ENCODE measurements at places on chromosomes 5 and 9.

DNA sequence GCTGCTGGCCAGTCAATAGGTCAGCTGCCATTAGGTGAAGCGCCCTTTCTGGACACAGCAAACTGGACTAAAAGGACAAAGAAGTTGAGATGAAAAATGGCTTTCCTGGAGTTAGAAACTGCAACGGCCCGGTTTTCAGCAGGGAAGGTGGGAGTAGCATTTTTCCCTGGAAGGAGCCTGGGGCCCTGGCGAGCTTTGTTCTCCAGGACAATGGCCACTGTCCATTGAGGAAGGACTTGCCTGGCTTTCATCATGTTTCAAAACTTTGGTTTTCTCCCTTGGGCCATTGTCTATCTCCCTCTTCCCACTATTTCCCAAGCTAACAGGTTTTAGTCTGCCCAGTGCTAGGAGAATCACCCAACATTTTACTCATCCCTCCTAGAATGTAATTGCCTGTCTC is 56.2 kb downstream of the MOCS2 start:
- DNase-seq = no peak

GRCh38 chr9:75121914-75122558 is 33.7 kb downstream of the OSTF1 start:
- no peak for DNase-seq

DNA sequence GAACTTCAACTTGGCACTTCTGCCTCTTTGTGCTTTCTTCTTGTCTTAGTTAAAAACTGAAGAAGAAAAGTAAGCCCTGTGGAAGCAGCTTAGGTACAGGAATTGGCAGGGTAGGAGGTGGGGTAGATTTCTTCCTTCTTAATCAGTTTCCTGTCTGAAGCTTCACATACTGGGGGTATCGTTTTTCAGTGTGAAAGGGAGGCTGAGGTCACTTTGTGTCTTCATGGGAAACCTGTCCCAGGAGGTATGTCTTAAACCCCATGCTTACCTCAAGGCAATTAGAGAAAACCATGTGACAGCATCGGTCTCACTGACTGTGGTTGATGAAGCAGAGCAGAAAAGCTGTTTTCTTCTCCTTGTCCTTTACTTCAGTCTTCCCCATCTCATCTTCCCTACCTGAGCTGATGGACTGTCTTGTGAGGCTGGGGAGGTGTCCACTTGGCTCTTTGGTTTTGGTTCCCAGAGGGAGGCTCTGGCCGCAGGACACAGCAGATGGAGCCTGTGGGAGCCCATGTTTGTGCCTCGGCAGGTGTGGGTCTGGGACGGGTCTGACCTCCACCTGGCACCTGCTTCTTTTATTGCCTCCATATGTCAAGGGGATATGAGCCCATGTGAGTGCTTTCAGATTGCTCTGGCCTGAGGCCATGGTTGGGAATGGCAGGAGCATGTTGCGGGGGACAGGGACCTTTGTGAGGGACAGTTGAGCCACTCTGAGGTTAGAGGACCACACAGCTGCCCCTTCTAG is 47.0 kb downstream of the SH3GL2 start:
- no peak for DNase-seq

- no peak for DNase-seq
Measured at GRCh38 chr5:118919016-118919415, 69.3 kb downstream of the DTWD2 start.

GRCh38 chr9:101427957-101428655 is 7.5 kb downstream of the ALDOB start:
- DNase-seq = no peak

DNA sequence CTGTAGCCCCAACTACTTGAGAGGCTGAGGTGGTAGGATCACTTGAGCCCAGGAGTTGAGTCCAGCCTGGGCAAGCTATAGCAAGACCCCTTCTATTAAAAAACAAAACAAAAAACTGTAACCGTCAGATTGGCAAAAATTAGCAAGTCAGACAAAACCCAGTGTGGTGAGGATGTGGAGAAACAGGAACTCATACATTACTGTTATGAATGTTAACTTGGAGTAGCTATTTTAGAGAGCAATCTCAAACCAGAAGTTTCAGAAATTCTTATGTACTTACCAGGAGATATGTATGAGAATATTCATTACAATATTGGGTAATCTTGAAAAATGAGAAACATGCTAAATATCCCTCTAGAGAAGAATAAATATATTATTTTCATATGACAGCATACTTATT is 120.3 kb downstream of the INVS start:
- DNase-seq = no peak

DNA sequence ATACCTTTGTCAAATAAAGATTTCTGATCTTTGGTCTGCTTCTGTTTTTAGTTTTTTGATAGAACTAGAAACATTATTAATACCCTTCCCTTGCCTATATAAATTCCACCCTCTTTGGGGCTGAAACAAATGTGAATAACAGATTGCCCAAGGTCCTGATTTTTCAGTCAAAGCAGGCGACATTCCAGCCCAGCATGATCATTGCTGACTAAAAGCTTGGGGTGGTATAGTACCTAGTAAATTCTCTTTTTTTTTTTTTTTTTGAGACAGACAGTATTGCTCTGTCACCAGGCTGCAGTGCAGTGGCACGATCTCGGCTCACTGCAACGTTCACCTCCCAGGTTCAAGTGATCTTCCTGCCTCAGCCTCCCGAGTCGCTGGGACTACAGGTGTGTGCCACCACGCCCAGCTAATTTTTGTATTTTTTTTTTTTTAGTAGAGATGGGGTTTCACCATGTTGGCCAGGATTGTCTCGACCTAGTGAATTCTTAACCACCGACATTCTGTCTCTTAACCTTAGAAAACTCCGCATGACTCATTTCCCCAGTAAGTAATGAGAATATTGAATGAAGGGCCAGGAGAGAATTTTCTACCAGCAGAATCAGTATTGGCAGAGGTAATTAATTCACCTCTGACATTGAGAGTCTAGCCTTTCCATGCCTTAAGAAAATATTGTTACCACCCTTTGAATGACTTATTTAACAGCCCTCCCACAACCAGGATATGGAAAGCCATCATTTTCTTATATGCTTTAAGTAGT is 226.4 kb downstream of the GNA14 start:
- DNase-seq = no peak

DNA sequence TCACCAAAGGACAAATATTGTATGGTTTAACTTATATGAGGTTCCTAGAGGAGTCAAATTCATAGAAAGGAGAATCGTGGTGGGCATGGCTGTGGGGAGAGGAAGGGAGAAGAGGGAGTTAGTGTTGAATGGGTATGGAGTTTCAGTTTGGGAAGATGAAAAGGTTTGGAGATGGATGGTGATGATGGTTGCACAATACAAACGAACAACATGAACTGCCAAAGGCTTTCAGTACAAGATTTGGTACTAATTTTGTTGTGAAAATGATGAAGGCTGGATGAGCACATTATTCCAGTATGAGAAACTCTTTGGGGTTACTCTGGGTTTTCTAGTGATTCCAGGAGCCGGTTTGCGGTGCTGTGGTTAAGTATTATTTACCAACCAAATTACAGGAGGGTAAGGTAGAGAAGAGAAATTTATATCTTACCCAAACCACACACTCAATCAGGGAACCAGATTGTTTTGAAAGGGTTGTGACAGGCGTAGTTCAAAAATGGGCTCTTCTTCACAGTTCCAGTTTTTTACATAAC is 112.0 kb upstream of the TBC1D2 start:
- no peak for DNase-seq

DNA sequence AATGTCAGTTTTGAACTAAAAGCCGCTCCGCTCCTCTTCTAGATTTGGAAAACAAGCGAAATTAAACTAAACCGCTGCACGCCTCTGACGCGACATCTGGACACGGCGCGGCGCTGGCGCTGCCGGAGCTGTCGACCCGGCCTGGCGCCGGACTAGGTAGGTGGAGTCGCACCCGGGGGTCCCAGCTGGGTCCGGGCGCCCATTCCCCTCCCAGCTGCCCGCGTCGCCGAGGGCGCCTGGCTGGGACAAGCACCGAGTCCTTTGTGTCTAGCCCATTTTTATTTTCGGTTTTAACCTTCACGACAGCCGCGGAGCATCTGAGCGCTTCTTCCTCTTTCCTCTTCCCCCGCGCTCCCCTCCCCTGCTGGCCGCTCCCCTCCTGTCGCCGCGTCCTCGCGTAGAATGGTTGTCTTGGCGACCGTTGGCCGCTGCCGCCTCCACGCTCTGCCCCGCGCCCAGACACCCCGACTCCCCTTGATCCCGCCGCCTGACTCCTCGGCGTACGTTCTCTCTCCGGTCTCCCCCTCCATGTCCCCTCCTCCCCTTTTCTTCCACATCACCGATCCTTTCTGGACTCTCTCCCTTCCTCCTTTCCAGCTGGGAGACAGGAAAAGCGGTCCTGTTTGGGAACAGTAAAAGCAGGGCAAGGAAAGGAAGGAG is 545 bp downstream of the CDKN2B-AS1 start:
- DNase-seq = no peak

GRCh38 chr5:98557916-98558315 is 215.5 kb upstream of the RGMB start:
- DNase-seq = no peak

DNA sequence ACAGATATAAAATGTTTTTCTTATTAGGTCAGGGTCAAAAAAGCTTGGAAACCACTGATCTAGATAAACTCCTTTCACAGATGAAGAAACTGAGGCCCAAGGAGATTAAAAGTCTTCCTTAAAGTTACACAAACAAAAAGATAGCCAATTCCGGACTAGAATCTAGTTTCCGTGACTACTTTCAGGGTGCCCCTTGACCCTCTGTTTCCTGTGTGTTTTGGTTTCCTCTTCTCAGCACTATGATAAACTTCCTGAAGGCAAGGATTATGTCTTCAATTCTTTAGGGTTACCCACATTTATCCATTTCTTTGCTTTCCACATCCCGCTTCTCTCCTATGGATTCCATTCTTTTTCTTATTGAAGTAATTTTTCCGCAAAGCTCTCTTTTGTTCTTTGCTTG is 83.1 kb downstream of the ADAMTS12 start:
- DNase-seq = no peak

DNA sequence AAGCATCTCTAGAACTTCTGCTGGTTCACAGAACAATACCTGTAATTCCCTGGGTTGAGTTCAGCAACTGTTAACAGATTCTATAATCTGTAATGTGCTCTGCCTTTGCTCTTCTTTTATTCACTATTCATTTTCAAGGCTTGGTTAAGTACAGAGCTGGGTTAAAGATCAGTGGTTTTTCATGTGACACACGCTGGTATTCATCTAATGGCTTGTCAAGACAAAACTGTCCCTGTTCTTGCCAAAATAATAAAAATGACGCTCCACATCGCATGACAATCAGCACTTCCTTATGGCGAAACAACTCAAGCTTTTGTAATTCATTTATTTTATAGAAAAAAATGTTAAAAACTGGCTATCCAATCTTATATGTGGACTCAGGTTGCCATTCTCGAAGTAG is 137.9 kb downstream of the BNC2 start:
- no peak for DNase-seq

DNA sequence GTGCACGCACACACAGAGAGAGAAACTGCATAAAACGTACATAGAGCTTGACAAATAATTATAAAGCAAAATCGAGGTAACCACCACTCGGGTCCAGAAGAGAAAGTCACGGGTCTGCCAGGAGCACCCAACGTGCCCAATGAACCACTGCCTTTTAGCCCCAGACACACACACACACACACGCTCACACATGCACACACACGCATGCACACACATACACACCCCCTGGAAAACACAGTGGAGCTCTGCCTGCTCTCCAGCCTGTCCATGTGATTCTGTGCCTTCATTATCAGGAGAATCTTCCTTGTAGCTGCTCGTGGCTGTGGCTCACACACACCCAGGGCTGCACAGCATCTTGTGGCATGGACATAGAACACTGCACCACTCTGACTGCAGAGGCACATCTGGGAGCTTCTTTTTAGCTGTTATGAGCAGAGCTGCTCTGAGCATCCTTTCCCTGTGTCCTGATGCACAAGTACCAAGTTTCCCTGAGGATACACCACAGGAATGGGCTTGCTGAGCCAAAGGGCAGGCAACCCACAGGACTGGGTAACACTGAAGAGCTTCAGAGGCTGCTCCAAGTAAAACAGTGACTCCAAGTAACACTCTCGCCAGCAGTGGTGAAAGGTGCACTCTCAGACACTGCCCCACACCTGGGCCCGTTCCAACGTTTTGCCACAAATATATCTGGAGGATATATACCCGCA is 58.9 kb downstream of the CAMSAP1 start:
- DNase-seq = no peak

DNA sequence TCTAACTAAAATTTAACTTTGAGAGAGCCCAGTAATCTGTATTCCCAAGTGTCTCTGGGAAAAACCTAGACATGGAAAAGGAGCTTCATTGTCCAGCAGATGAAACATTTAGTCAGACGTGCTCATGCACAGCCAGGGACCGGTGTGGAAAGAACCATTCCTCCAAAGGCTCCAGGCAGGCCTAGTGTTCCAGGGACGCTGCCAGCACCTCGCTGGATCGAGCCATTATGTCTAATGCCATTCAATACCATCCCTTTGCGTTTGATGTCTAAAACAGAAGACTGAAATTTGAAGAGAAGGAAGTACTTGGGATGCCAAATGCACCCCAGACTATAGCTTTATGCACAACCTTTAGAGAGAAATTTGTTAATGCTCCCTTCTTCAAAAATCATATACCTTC is 1.4 kb upstream of the CHSY3 start:
- DNase-seq = no peak

DNA sequence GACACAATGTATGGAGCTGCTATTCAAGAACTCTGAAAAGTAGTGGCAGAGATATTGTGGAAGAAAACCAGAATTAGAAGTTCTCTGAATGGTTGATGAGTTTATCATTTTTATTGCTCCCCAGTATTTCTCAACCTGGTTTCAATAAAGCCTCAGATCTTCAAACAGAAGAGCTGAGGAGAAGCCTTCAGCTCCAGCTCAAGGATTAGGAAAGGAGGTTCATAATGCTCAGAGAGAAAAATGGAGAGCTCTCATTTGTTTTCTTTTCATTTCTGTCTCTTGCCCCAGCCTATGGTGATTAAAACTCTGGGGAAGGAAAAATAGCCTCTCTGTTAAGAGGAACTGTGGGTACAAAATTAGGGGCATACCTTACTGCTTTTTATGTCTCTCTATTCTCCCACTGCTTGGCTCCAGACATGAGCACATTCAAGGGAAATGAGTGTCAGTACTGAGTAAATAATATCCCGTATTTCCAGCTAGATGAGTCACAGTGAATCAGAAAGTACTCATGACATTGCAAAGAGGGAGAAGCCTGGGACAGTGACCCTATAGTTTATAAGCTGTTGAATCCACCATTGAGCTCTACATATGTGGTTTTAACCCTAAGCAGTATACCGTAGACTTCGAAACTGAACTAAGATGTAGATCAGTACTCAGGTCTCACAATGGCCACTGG is 138.1 kb downstream of the EMB start:
- DNase-seq = no peak

DNA sequence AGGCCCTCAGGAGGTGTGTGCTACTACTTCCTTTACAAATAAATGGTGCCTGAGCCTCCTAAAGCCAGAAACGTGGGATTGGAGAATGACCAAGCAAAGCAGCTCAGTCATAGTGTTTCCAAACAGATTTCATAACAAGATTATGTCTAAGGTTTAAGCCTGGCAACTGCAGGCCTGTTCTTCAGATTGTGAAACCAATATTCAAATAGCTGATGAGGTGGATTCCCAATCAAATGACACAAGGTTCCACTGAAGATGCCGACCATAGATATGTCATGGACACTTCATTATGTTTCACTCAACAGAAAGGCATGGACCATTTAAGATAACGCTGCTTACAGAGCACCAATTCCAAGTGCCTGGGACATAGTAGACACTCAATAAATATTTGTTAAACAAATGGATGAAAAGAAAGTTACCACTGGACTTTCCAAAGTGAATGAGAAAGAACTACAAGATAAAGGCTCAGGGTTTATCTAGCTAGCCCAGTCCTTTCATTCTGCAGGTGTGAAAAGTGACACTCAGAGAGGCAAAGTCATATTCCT is 189.5 kb downstream of the ACTL7B start:
- no peak for DNase-seq

- no peak for DNase-seq
Measured at GRCh38 chr9:114366334-114367128, 21.3 kb downstream of the AKNA start.
